ENCODE measurements at places on chromosomes 2 and 18.

GRCh38 chr2:48450936-48451602 is 78.9 kb upstream of the STON1 start:
- DNase-seq, result peak; percentile 87

- DNase-seq, result no peak
Observed at GRCh38 chr2:84395820-84396219, 63.3 kb downstream of the SUCLG1 start.

DNA sequence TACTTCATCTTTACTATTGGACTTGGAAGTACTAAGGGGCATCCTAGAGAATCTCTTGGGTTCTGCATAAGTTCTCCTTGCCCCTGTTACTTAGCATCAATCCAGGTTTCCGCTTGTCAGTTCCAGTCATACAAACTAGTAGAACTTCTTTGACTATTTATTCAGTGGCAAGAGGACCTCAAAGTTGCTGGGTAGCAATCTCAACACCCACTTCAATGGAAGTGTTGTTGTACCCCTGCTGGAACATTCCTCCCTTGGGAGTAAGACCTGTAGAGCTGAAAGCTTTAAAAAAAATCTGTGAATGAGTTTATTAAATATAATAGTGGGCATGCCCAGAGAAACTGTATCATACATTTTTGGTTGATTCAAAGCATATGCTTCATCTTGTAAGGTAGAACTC is 27.0 kb downstream of the BIRC6 start:
- DNase-seq, result no peak

- DNase-seq, result no peak
Observed at GRCh38 chr2:96602330-96602823, 35.7 kb downstream of the KANSL3 start.

- DNase-seq, result no peak
Observed at GRCh38 chr18:78510636-78511035, 469.0 kb upstream of the SALL3 start.

DNA sequence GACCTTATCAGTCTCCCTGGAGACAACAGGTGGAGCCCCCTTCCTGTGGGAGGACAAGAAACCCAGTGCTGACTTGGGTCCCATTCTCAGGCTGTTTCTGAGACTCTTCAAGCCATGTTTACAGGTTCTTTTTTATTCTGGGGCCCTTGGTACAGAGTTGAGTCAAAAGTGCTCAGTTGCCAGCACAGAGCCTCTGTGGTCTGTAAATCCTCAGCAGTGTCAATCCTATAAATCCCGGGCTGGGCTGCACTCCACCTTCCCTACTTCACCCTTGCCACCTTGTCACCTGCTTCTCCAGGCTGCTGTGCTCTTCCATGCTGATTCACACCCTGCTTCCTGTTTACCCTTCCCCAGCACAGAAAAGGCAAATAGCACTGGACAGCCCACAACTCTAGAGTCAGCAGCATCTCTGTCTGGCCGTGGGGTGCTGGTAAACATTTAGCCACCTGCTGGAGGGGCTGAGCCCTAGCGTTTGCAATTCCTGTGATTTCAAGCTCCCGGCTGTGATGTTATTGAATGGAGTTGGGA is 74.7 kb downstream of the TNFRSF11A start:
- DNase-seq, result peak; percentile 38

- no peak for DNase-seq
Observed at GRCh38 chr2:2600366-2600765, 269.3 kb upstream of the MYT1L start.

GRCh38 chr18:47917923-47918610 is 12.4 kb downstream of the SMAD2 start:
- no peak for DNase-seq

- no peak for DNase-seq
Observed at GRCh38 chr2:233152541-233152940, 92.4 kb downstream of the INPP5D start.

- DNase-seq, result no peak
Observed at GRCh38 chr2:210474776-210475175, 1.8 kb downstream of the LANCL1 start.

GRCh38 chr2:208049441-208049840 is 24.1 kb upstream of the PLEKHM3 start:
- no peak for DNase-seq

- DNase-seq, result no peak
Observed at GRCh38 chr2:240935103-240935876, 29.2 kb downstream of the CROCC2 start.

GRCh38 chr2:86764661-86765309 is 25.9 kb downstream of the CD8A start:
- peak; percentile 26 for DNase-seq

All from NCI-H524 (cell line).